Hippocampal formation (tissue), 2 donors: ENCODE measurements at places on chromosomes 3 and 15.

- DNase-seq = no peak
Observed at GRCh38 chr15:56295433-56295832, 51.8 kb upstream of the RFX7 start.

- DNase-seq = no peak
Observed at GRCh38 chr15:101138913-101139880, 112.7 kb downstream of the CHSY1 start.

DNA sequence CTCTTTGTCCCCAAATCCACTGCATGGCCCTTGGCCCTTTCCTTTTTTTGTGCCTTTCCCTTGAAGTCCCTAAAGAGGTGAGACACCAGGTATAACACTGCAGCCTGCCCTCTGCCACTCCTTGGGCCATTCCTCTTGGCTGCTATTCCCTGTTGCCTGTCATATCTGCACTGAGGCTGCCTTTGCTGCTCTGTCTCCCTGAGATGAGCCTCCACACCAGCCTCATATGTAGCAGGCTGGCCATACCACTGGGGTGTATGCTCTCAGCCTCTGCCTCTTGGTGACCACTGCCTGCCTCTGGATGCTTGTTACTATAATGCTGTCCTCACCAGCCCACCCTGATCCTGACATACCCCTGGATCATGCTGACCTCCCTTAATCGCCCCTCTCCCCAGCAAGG lies 252.0 kb downstream of the CLSTN2 start:
- DNase-seq = no peak

DNA sequence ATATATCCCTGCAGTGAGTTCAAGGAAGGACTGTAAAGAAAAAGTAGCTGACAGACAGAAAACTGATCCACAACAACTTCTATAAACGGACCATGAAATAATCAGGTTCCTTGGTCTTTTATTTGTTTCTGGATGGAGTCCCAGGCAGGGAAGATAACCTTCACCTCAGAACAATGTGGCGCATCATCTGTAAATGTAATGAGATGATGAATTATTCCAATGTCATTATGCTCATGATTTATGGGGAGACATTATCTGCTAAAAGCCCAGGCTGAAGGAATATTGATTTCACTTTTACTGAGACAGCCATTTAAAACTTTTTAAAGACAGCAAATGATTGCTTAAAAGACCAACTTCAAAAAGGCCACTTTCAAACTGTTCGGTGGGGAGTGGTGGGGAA lies 354.9 kb upstream of the ADAMTS9 start:
- no peak for DNase-seq

DNA sequence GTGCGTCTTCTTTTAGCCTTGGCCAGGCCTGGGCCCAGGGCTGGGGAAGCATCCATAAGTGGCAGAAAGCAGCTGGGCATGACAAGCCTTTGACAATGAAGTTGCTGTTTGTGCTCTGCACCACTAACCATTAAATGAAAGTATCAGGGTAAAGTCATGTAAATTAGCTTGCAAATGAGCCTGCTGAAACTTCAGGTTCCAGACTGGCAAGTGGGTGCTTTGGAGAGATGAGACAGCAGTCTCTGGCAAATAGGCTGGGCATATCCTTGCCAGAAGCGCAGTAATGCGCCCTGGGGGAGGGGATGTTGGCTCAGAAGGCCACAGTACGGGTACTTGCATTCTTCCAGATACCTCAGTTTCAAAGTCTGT lies 40.7 kb downstream of the RAB6B start:
- peak; percentile 55 for DNase-seq

- no peak for DNase-seq
Observed at GRCh38 chr3:88301273-88301995, 151.7 kb downstream of the C3orf38 start.

GRCh38 chr15:82918162-82918561 lies 34.4 kb downstream of the HOMER2 start:
- DNase-seq = no peak

GRCh38 chr3:133849346-133849745 lies 43.7 kb downstream of the SRPRB start:
- DNase-seq = no peak

GRCh38 chr3:172115787-172116186 lies 76.4 kb downstream of the FNDC3B start:
- peak; percentile 12 for DNase-seq

DNA sequence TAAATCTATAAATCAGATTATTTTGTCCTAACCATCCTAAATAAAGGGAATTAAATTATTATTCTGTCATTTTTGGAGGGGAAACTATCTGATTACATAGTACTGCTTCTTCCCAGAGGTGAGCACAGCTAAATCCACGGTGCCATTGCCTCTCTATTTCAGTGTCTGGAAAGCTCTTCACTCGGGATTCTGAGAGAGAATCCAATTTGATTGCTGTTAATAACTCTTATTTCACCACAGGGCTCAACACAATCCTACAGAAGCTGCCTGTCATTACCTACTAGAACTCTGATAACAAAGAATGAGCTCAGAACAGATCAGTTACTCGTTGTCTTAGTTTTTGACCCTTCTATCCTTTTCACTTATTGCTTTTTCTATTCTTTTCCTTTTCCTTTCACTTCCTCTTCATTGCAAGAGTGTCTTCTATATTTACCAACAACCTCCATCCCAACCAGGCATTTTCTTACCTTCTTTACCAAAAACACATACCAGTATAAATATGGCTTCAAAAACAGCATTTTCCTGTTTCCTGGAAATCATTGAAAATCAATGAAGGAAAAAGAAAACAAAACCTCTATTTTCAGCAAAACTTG lies 30.4 kb downstream of the OXNAD1 start:
- no peak for DNase-seq

GRCh38 chr3:151926956-151927355 lies 53.5 kb downstream of the SUCNR1 start:
- no peak for DNase-seq

DNA sequence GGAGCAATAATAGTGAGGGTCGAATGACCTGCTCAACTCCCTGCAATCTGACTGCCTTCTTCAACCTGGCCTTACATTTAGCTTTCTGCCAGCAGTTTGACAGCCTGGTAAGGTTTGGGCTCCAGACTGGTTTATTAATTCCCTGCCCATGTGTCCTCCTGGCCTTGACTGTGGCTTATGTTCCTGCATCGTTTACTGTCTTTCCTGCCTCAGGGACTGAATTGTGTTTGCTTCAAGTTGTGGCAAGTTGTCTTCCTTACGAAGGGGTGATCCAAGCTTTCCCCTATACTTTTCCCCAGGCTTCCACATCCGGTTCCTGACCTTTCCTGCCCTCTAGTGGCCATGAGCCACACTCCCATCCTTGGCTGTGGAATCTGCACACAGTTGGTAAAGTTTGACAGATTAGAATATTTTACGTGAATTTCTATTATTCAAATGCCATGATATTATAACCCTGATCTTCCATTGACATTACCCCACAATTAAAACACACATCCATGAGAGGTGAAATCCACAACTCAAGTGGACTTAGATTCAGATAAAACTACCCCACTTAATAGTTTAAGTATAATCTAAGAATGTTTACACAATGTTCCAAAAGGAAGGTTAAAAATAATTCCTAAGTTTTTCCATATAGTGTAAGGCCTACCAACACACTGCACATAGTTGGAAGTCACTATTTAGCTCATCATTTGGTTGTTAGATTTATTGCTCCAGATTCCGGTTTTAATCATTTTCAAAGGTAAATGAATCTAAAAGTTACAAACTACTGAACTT lies 95.7 kb downstream of the NEDD4 start:
- DNase-seq = peak; percentile 9

DNA sequence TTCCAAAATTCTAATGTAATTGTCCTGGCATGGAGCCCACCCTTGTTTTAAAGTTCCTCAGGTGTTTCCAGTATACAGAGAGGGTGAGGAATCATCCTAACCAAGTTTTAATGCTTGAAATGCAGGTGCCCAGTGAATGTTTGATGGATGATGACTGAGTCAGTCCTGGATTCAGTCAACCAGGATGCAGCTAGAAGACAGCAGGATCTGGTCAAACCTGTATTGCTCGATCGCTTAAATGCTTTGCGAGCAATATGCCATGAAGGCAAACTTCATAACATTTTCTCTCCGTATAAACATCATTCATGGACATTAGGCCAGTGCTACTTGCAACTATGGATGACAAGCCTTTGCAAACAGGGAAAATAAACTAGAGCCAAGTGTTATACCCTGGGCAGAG lies 591.2 kb downstream of the RSL24D1 start:
- no peak for DNase-seq

DNA sequence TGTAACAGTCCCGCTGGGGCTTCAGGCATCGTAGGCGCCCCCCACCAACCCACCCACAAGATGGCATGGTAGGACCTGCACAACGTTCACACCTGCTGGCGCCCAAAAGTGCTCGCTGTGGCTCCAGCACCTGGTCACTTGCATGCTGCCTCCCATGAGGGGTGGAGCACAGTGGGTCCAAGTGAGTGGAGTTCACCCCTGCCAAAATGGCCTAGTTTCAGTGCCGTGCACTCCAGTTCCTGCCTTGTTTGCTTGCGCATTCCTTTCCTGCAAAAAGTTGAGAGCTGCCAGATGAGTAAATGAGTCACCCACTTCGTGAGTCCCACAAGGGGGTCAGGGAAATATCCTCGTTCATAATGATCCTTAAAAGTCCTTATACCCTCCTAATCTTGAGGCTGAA lies 788.7 kb upstream of the DPPA4 start:
- no peak for DNase-seq
